ENCODE measurements at places on chromosomes 11 and 22.
A peak's percentile ranks its signal among the peaks of the same experiment; 100 is the strongest.

DNA sequence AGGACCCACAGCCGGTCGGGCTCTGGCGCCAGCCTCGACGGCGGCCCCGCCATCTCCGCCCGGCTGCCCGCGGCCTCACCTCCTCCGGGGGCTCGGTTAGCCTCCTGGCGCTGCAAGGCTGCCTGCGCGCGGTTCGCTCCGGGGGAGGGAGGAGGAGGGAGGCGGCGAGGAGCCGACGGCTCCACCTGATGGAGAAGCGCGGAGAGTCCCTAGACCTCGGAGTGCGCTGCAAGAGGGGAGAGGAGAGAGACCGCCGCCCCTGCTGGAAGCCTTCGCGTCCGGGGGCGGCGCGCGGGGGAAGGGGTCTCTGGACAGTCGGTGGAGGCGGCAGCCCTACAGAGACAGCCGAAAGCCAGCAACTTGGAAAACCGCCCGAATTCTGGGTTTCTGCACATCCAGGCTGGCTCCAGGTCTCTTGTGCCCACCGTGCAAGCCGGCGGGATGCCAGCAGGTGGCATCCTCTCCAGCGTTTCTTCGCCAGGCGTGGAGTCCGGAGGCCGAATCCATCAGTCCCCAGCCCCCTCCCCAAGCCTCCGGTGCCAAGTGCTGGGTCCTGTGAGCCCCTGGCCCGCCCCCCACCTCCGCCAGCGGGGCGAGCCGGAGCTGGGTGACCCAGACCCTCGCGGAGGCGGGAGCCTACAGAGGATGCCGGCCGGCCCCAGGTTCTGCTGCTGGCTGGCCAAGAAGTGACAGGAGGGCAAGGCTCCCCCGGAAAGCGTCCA is 2.9 kb upstream of the KIRREL3 start:
- DNase-seq: peak; percentile 52

DNA sequence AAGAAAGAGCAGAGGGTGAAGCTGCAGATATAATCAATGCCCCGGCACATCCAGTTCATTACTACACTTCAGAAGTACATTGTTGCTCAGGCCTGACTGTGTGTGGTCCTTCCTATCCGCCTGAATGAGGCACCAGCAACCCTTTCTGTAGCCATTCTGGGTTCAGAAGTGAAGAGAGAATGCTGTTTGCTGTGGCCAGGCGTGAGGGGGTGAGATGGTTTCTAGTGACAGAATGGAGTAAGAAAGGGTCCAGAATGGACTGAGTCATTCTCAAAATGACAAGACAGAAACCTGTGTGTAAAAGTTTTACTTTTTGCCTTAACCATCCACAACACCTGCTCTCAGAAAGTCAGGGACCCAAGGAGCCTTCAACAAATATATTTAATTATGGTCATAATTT is 334.8 kb downstream of the GUCY1A2 start:
- DNase-seq: no peak

GRCh38 chr11:118050208-118050891 is 26.5 kb upstream of the TMPRSS4 start:
- no peak for DNase-seq

DNA sequence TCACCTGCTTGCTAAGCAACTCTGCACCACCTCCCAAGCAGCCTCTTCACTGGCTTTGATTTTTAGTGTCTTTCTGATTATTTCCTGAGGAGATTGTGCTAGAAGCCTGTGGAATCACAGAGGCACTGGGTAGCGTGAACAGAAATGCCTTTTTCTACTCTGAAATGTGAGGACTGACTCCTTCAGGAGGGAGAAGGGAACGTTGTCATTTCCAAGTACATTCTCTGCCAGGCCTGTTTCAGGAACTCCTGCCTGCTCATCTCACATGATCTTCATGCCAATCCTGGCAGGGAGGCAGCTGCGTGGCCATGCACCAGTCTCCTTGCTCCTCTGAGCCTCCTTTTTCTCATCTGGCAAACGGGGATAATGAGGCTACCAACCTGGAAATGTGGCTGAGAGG is 49.8 kb upstream of the PRDM11 start:
- no peak for DNase-seq

- DNase-seq: no peak
Observed at GRCh38 chr11:47510209-47510608, 42.7 kb downstream of the CELF1 start.

DNA sequence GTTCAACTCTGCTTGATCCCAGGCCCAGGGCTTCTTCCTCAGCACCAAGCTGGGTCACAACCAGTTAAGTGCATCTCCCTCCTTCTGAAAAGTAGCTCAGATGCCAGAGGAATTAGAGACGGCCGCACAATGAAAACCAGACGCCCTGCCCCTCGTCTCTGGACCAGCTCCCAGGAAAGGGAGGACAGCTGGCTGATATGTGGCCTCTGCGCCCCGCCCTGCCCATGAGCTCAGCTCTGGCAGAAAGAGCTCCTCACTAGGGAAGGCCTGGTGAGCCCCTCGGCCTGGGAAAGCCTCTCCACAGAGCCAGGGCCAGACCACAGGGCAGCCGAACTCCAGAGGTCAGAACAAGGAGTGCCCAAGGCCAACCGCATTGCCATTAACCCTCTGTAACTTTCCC is 18.1 kb upstream of the SCGB1A1 start:
- no peak for DNase-seq

DNA sequence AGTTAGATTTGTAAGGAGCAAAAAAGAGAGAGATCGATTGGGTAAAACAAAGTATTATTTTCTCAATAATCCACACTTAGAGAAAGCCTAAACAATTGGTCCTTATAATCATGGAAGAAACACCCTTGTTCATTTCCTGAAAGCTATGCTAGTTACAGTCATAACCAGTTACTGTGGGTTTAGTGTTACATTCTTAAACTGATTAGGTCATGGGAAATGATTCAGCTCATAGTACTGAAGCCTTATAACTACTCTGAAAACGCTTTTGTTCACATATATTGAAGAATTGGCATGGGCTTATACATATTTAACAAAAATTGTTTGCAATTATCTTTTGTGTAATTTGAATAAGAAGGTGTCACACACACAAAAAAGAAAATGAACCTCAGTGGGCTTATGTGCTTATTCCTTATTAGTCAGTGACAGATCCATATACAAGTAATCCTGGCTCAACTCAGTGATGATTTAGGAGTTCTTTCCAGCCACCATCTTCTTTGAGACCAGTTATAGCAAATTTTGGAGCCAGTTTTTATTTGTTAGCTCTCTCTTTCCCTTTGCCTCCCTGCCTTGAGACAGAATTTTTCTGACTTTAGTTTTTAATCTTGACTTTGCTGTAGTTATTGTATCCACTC is 198.5 kb upstream of the CTSC start:
- DNase-seq: no peak

DNA sequence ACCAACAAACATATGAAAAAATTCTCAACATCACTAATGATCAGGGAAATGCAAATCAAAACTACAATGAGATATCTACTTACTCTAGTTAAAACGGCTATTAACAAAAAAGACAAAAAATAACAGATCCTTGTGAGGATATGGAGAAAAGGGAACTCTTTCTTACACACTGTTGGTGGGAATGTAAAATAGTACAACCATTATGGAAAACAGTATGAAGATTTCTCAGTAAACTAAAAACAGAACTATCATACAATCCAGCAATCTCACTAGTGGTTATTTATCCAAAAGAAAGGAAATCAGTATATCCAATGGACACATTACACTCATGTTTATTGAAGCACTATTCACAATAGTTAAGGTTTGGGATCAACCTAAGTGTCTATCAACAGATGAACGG is 3.9 kb downstream of the HBE1 start:
- no peak for DNase-seq

DNA sequence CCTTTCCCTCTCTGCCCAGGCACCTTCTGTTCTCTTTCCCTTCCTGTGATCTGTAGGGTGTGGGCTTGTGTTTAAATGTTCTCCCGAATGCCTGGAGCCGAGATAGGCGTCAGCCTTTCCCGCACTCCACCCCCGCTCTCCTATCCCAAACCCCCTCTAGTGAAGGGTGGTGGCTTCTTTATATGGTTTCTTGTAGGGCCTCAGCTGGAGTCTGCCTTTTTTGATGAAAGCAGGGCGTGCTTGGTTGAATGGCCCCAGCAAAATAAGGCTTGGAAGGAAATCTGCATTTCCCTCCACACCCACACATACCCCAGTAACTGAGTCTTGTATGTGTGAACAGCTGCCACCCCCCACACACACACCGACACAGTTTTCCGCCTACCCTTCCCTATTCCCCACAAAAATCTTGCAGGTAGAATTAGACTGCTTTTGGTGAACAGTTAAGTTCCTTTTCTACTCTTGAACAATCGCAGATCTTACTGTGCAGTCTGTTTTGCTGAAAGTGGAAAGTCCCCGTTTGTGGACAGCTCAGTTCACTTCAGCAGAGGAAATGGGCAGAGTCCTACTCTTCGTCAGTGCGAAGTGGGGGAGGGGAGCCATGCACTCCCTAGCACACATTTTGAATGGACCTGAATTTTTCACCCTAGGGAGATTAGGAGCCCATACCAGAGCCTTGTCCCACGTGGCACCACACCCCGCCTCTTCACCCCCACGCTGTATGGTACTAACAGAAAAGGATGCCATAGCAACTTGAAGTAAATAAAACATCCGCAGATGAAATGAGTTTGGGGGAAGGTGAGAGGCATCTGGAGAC is 25.5 kb upstream of the GRK2 start:
- DNase-seq: peak; percentile 22

- DNase-seq: no peak
Observed at GRCh38 chr11:64503186-64503753, 87.8 kb upstream of the SLC22A12 start.

- no peak for DNase-seq
Observed at GRCh38 chr22:44279069-44279360, 33.7 kb downstream of the SHISAL1 start.

DNA sequence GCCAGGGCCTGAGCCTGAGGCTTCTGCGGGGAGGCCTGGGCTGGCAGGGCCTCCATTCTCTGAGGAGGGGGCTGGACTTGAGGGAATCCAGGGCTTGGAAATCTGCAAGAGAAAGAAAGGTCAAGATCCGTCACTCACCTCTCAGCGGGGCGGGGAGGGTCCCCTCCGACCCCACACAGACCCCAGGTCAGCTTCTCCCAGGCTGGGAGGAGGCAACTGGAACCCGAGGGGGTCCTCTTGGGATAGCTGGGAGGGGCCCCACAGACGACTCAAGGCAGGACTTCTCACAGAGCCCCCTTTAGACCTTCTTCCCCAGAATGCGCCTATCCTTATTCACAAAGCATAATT is 11.0 kb downstream of the TNKS1BP1 start:
- DNase-seq: no peak

DNA sequence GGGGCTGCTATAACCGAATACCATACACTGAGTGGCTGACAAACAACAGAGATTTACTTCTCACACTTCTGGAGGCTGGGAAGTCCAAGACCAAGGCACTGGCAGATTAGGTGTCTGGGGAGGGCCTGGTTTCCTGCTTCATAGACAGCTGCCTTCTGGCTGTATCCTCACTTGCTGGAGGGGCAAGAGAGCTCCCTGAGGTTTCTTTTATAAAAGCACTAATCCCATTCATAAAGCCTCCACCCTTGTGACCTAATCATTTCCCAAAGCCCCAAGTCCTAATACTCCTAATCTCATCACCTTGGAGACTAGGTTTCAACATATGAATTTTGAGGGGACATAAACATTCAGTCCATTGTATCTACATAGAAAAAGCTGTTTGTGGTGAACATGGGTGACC is 131.8 kb downstream of the KIRREL3 start:
- DNase-seq: no peak

DNA sequence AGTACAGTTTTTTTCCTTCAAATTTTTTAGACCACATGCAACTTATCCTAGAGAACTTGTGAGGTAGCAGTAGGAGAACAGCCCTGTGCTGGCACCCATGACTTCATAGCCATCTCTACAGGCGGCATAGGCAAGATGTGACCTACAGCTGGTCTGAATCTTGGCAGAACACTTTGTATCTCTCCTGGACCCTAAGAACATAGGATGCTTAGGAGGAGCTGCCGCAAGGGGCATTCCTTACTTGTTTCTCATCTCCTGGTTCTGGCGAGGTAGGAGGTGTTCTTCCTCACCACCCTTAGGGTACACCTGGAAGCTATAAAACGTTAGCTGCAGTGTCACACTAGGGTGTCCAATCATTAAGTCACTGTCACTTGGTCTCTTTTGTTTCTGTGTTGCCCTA is 16.4 kb downstream of the CWC15 start:
- no peak for DNase-seq

- DNase-seq: no peak
Observed at GRCh38 chr11:125412509-125412908, 83.6 kb downstream of the FEZ1 start.

DNA sequence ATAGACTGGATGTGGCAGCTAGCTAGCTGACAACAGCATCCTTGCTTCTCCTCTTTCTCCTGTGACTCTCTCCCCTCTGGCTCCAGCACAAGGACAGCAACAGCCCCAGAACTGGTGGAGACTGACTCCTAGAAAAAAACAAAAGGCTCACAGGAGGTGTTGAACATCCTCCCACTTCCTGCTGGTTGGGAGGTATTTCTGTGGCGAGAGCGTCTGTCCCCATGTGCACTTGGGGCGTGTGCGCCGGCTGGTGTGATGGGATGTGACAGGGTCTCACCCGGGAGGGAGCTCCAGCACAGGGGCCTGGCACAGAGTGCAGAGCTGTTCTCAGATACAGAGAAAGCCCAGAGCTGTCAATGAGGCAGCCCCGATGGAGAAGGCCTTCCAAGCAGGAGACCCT is 107.2 kb upstream of the E2F8 start:
- DNase-seq: no peak

DNA sequence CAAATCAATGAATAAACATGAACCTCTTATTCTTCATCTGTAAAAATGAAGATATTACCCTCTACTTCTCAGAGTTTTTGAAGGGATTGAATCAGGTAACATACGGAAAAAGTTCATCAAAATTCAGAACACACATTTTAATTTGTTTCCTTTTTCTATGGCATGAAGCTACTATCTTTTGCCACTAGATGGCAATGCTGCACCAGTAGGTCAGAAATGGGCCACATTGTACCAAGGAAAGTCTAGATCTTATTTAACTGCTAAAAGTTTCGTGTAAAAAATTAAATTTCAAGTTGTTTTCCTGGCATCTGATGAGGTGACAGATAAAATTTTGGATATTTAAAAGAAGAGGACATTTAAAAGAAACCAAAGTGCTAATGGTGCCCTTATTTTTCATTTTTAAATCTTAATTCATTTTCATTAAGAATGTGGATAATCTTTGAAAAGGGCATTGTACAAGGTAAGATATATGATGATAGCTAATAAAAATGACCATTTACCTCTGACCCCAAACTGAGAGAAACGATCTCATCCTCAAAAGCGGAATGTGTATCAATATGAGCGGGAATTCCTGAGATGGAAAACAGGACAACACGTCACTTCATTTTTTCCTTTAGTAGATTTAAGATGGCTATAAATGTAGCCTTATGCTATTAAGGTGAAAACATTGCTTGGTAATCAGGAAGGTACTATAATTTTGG is 16.1 kb downstream of the ALKBH8 start:
- peak; percentile 0 for DNase-seq

DNA sequence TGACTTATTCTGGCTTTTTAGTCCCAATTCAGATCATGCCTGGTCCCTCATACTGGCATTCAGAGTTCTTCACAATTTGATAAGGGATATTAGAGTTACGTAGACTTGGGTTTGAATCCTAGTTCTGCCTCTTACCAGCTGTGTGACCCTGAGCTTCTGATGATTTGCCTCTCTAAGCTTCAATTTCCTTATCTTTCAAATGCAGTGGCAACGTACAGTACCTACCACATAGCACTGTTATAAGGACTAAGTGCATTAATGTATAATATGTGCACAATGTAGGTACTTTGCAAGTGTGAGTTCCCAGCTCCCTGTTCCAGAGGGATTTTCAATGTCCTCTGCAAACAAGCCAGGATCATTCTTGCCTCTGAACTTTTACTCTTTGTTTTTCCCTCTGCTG is 7.3 kb downstream of the RHOG start:
- DNase-seq: no peak

GRCh38 chr22:31160328-31160978 is 471 bp downstream of the RNF185 start:
- DNase-seq: no peak
